ENCODE measurements at places on chromosomes 6 and 20.

- DNase-seq: no peak
These were observed 139.5 kb upstream of the TCF21 start for GRCh38 chr6:133749427-133749826.

GRCh38 chr20:57445298-57445697 is 54.1 kb downstream of the RBM38 start:
- DNase-seq: no peak

GRCh38 chr6:150435832-150436231 is 67.0 kb downstream of the IYD start:
- no peak for DNase-seq

- no peak for DNase-seq
These were observed 69.2 kb downstream of the PTPRA start for GRCh38 chr20:2942439-2942838.

GRCh38 chr6:150899231-150899630 is 33.7 kb downstream of the MTHFD1L start:
- DNase-seq: no peak

DNA sequence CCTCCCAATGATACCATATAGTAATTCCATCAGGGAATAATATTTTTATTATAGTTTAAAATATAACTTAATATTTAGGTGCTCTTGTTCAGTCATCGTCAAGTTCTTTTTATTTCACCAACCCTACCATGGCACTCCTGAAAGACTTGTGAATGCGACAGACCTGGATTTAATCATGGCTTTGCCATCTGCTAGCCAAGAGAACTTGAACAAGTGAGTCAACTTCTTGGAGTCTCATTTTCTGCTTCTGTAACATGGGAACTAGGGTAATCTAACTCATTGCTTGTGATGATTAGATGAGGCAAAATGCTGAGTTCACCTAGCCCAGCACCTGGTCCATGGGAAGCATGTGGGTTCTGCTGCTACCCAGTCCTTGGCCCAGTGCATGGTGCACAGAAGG is 62.9 kb downstream of the ESR1 start:
- no peak for DNase-seq

DNA sequence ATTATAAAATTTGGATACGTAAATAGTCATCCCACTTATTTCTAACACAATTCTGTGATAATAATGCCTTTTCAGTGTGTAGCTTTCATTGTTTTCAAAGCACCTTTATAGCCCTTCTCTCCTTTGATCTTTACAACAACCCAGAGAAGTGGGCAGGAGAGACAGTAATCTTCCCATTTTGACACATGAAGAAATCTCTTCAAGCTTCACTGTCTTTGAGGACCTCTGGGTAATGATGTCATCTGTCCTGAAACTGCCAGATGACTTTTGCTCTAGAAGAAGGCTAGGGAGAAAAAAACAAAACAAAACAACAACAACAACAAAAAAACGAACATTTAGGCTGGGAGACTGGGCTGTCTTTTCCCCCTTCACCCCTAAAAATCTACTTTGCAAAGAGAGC is 203.0 kb downstream of the KCNQ5 start:
- DNase-seq: no peak

GRCh38 chr6:41347378-41348050 is 12.1 kb downstream of the NCR2 start:
- DNase-seq: no peak
